ENCODE measurements at places on chromosomes 4 and X. TPM values are rescaled to one million over a fixed set of nuclear protein-coding genes. Genes with fewer than 3 reads are reported as not detected.

DNA sequence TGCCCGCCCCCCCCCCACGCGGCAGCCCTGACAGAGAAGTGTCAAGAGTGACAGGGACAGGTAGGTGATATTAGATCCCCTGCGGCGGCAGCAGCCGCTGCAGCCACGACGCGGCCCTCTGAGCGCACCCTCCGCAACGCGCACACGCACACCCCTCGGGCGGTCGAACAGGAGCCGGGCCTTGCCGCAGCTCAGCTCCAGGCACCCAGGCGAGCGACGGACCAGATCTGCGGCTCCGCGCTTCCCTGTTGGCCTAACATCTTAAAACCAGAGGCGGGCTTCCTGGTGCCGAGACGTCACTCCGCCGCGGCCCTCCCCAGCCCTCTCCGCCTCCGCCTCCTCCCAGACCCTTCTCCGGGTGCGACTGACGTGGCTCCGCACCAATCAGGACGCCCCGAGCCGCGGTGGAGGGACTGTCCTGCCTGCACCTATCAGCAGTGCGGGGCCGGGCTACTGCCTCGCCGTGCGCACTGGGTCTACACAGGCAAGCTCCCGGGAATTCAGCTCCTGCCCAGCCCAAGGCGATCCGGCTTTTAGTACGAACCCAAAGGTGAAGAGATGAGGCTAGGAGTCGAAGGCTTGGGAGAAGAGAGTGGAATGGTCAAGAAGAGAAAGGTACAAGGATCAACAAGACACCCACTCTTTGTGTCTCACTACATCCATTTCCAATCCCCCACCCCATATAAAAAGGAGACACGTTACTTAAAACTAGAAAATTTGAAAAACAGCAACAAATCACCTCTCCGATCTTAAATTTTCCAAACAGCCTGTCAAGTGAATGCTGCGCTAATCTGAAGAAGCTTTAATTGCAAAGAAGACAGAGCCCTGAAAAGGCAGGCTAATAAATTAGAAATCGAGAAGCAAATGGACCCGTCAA lies at the start of gene PITX2:
Gene PITX2 (minus strand): TSS at position 237 of the 877 bp plus-strand sequence. CDS start 617 bp downstream, outside the sequence.
- DNase-seq = peak; percentile 44

- no peak for DNase-seq
Observed at GRCh38 chr4:168433571-168433970, 46.7 kb downstream of the DDX60L start.

DNA sequence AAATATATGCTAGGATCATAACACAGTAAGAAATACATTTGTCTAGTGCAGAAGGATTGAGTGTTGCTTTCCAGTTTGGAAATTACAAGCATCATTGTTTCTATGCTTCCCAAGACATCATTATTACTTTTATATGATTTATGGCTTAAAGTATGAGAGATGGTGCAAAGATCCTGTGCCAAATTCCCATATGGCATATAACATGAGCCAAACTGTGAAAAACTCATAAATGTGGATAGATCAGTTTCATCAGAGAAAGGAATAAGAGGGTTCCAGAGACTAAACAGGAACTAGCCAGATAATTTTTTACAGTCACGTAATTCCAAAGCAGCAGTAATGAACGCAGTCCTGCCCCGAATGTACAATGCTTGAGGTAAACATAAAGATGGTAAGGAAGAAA lies 126.3 kb downstream of the PRDM5 start:
- DNase-seq = no peak

- no peak for DNase-seq
Observed at GRCh38 chr4:138540056-138540800, 298.1 kb upstream of the SLC7A11 start.

DNA sequence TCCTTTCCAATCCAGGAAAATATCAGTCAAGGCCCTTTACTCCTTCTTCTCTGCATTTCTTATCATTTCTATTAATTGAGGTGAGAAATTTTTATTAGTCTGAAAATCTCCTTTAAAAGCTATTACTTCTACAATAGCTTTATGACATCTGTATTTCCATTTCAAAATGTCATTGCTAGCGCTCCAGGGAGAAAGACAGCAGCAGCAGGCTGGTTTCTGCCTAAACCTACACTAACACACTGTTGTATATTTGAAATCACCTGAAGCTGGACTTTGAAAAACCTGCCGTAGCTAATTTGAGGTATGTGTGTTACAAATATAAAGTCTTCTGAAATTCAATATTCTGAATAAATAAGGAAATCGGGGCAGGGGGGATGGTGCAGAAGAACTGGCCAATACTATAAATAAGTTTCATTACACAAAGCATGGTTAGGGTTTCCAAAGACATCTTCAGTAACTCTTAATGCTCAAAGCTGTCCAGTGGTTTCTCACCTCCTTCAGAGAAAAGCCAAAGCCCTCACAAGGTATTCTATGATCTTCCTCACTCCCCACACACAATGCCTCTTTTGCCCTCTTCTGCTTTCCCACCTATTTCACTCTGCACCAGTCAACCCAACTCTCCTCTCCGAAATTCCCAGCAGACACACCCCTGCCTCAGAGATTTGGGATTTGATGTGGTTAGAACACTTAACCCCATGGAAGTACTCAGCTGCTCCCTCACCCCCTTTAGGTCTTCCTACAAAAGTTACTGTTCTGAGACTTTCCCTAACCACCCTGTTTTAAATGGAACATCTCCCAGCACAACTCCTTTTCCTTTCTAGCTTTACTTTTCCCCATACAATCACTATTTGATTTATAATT lies 122.7 kb downstream of the PPP3CA start:
- DNase-seq = no peak

GRCh38 chr4:833156-833555 lies 7.2 kb upstream of the CPLX1 start:
- DNase-seq = no peak

DNA sequence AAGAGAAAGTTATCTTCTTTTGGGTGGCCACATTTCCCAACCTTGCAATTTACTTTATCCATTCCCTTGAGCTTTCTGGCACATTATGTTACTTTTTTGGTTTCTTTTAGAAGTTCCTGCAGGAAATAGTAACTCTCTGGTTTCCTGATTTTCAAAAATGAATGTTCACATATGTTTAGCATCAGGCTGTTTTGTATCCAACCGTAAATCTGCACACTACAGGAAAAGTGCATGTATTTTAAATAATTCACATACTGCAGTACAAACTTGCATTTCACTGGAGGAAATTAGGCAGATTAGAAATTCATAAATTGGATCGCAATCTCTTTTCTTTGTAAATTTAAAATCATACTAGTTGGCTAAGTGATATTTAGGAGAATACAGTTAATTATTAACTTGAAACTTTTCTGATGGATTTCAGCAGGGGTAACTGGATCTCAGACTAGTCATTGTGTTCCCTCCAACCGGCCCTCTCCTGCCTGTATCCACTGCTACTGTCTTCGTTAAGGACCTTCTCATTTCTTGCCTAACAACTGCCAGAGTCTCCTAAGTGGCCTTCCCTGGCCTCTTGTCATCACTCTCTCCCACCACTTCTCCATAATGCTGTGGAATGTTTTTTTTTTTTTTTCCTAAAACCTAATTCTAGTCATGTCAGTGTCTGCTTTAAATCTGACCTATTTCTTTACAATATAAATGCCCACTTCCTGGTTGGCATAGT lies 137.2 kb downstream of the UNC5C start:
- DNase-seq = no peak

DNA sequence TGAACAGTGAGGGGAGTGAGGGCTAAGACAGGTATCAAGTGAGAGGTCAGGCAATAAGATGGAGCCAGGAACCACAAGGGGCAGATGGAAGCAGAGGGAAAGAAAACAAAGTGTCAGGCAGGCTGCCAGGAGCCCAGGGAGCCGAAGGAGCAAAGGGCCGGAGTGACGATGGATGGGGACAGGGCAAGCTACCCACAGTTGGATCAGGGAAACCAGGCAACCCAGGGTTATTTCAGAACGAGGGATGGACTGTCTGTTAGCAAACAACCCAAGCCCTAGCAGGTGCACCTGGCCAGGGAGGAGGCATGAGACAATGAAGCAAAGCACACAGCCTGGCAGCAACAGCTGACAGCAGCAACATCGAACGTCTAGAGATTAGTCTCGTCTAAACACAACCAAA lies 39.2 kb downstream of the SEL1L3 start:
- no peak for DNase-seq

DNA sequence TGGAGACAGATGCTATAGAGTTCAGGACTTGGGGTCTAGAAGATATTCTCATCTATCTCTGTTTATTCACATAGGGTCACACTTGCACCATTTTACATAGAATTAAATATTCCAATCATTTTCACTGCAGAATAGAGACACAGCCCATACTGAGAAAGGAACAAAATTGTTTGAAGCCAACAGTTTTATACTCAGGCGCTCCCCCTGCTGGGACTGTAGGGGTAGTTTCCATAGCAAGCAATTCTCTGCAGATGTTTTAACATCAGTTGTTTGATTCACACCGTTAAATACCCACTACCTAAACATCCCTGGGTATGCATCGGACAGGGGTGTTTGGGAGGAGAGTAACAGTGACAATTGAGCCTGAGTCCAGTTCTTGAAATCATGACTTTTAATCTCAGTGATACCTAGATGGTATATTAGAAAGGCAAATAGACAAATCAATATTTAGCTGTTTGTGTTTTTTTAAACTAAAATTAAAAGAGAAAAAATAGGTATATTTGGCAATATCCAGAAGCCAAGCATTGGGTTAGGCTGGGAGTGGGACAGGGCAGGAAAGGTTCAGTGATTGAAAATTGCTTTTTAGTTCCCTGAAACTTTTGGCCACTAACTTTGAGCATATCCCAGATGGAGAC lies 33.8 kb downstream of the LONRF3 start:
- DNase-seq = no peak

GRCh38 chr4:165208741-165209388 lies 1.5 kb downstream of the KLHL2 start:
- no peak for DNase-seq

GRCh38 chr4:173325007-173325736 lies 9.0 kb downstream of the HMGB2 start:
- no peak for DNase-seq

- DNase-seq = no peak
Observed at GRCh38 chrX:13272426-13272825, 47.4 kb downstream of the ATXN3L start.

GRCh38 chr4:80228460-80228859 lies 31.2 kb downstream of the PRDM8 start:
- DNase-seq = no peak

- peak; percentile 37 for DNase-seq
Observed at GRCh38 chr4:173420324-173420752, 21.4 kb upstream of the SCRG1 start.

- no peak for DNase-seq
Observed at GRCh38 chr4:56619160-56619559, 61.9 kb downstream of the HOPX start.

- DNase-seq = no peak
Observed at GRCh38 chrX:39542316-39542715, 555.4 kb downstream of the BCOR start.

DNA sequence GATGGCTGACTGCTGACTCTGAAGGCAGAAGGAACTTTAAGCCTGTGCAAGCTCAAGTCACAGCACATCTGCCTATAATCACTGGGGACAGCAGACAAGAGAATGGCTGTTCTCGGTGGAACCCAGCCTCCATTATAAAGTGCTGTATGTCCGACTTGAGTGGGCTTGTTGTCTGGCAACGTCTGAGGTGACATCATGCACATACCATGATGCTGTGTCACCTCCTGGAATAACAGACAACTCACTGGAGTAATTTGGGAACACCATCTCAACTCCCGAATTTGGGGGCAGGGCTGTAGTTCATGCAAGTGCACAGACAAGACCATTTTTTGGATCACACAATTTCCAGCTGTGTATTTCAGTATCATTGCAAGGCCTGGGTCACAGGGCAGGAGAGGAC lies 59.8 kb upstream of the GPM6B start:
- DNase-seq = no peak

DNA sequence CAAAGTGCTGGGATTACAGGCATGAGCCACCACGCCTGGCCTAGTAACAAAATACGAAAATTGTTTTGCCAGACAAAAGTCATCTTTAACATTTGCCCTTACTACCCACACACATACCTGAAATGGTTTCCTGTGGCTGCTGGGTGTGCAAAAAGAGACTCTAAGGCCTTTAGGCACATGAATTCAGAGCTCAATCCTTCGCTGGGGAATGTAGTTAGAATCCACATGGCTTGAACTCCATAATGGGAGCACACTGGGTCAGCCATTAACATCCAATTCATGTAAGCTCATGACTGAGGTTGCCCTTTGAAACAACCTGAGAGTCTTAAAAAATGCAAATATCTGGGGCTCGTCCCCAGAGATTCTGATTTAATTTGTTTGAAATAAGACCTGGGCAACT lies 87.8 kb downstream of the HPGD start:
- DNase-seq = no peak

- DNase-seq = peak; percentile 40
Observed at GRCh38 chrX:154918060-154918483, 31.9 kb downstream of the F8A1 start.

- DNase-seq = no peak
Observed at GRCh38 chr4:156961196-156962057, 10.2 kb downstream of the PDGFC start.

DNA sequence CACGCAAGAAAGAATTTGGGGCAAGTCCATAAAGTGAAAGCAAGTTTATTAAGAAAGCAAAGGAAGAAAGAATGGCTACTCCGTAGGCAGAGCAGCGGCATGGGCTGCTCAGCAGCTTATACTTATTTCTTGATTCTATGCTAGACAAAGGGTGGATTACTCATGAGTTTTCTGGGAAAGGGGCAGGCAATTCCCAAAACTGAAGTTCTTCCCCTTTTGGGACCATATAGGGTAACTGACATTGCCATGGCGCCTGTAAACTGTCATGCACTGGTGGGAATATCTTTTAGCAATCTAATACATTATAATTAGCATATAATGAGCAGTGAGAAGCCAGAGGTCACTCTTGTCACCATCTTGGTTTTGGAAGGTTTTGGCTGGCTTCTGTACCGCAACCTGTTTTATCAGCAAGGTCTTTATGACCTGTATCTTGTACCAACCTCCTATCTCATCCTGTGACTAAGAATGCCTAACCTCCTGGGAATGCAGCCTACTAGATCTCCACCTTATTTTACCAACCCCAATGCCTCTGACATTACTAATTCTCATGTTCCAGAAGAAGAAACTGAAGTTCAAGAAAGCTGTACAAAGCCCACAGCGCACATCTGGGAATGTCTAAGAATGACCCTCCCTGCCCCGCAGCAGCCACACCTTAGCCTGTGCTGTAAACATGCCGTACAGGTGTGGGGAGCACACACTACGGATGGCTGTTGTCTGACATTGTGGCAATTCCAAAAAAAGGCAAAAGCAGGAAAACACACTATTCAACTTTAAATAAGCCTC lies 18.6 kb downstream of the RXFP1 start:
- no peak for DNase-seq

GRCh38 chr4:70522626-70523025 lies 4.3 kb downstream of the AMTN start:
- no peak for DNase-seq

- no peak for DNase-seq
Observed at GRCh38 chrX:7891928-7892327, 35.3 kb downstream of the PNPLA4 start.

GRCh38 chrX:111779582-111779981 lies 96.4 kb upstream of the TRPC5OS start:
- no peak for DNase-seq

The ELK1 gene
- 10.8 TPM for total RNA-seq

The THOC2 gene
- 82.1 TPM for total RNA-seq

The VSIG1 gene
- total RNA-seq = 0.99 TPM

The XKRX gene
- 0.66 TPM for total RNA-seq

The UGT2B11 gene
- total RNA-seq = 0.05 TPM

The SPACA5 gene
- not detected for total RNA-seq

The TLR6 gene
- total RNA-seq = 2.5 TPM

The FRG2 gene
- 0.05 TPM for total RNA-seq

Measured in thymus (tissue), 14 donors.